Kidney epithelial cell (primary cell): ENCODE measurements at places on chromosomes 5 and 9. TPM values are rescaled to one million over a fixed set of nuclear protein-coding genes. Genes with fewer than 3 reads are reported as not detected.
A peak's percentile ranks its signal among the peaks of the same experiment; 100 is the strongest.

TTC16 gene
- total RNA-seq = not detected in 2 replicates

ANKRD33B gene
- total RNA-seq = 5.0 and 5.5 TPM in 2 replicates

IL33 gene
- total RNA-seq = 0.68 and 0.84 TPM in 2 replicates

MARCOL gene
- total RNA-seq = not detected in 2 replicates

LCN15 gene
- total RNA-seq = not detected in 2 replicates

GABBR2 gene
- 9.7 and 10.8 TPM in 2 replicates for total RNA-seq

TXNDC8 gene
- not detected in 2 replicates for total RNA-seq

JAK2 gene
- 7.1 and 9.1 TPM in 2 replicates for total RNA-seq

GHR gene
- 0.63 and 1.2 TPM in 2 replicates for total RNA-seq

OGN gene
- total RNA-seq = not detected in 2 replicates

FOXD4L5 gene
- total RNA-seq = 0.04 and 0.27 TPM in 2 replicates

SPATA31C1 gene
- not detected in 2 replicates for total RNA-seq

LCP2 gene
- total RNA-seq = 0.07 and 0.13 TPM in 2 replicates

PCDHA3 gene
- 0.07 and 0.25 TPM in 2 replicates for total RNA-seq

GRCh38 chr5:114450437-114450836 is 88.6 kb downstream of the KCNN2 start:
- DNase-seq = no peak

- DNase-seq = no peak
Measured at GRCh38 chr9:34154057-34154456, 24.8 kb upstream of the UBAP1 start.

DNA sequence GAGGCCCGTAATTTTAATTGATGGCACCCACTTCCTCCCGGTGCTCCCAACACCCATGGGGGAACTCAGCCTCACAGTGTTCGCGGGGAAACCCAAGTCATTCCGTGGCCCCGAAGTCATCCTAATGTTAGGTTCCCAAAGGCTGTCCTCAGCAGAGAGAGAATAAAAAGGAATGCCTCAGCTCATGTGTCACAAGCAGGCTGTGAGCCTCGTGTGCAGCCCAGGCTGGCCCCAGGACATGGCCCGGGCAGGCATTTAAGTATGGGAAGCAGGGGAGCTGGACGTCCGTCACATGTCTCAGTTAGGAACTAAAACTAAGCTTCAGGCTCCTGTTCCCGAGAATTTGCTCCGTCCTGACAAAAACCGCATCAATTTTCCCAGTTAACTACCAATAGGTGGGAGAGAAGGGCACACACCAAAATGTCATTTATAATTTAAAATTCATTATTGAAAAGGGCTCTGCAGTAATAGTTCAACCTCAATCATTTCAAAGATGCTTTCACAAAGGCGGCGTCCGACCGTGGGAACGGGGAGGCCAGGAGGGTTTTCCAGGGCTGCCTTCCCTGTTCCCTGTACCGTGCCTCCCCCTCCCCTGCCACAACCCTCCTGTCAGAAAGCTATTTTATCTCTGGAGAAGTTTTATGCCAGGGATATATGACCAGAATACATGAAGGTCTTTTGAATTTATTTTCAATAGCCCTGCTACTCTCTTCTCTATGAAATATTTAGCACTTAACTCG is 137.3 kb downstream of the FSTL4 start:
- DNase-seq = no peak

DNA sequence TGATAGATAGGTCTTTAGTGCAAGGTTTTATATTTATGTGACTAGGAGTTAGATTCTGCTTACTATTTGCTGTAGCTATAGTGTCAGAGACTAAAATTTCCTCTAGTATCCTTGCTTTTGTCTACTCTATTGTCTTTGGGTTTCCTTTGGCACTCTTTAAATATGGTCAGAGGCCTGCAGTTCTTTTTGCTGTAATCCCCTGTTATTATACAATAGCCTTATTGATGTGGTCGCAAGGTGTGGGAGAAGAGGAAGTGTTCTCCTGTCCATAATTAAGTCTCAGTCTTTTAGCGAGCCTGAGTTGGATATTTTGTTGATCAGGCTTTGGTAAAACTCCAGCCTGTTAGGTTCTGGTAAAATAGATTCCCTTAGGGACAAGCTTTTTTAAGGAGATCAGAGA is 34.9 kb downstream of the LURAP1L start:
- DNase-seq = no peak

- no peak for DNase-seq
Measured at GRCh38 chr5:162323466-162323865, 255.9 kb downstream of the GABRG2 start.

GRCh38 chr9:127336086-127336485 is 60.9 kb upstream of the SLC2A8 start:
- no peak for DNase-seq

DNA sequence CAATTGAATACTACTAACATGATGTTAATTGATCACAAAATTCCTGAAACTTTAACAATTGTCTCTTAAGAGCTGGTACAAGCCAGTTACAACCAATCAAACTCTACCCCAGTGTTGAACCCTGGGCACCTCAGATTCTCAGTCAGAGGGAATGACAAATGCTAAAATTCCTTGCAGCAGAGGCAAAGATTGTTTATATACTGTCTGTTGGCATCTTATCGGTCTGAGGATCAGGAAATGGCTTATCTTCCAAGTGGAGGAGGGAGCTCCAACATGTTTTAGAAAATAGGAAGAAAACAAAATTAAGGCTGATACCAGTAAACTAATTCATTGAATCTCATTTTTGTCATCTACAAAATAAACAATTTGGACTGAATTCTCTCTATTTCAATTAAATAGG is 527.8 kb upstream of the ZNF608 start:
- no peak for DNase-seq

- DNase-seq = no peak
Measured at GRCh38 chr5:168865968-168866367, 286.8 kb upstream of the PANK3 start.

GRCh38 chr5:77015938-77016569 is 14.2 kb upstream of the AGGF1 start:
- DNase-seq = peak; percentile 31

GRCh38 chr9:128298535-128299482 is 22.7 kb downstream of the SWI5 start:
- no peak for DNase-seq

GRCh38 chr5:66829826-66830225 is 233.6 kb downstream of the MAST4 start:
- peak; percentile 48 for DNase-seq

- no peak for DNase-seq
Measured at GRCh38 chr5:1135696-1136525, 24.0 kb upstream of the SLC12A7 start.

DNA sequence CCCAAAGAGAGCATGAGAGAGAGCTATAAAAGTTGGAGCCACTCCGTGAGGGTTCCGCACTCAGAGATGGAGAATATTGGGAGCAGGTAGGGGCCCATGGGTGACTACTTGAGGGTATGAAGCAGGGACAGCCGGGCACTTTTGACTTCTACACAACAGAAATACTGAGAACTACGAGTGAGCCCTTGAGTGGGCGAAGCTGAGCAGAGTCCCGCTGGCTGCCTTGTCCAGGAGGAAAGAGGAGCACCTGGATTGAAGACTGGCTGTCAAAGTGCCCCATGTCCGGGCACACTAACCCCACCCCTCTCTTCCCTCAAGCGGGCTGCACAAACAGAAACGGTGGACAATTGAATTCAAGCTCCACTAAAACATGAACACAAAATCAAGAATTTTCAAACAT is 33.6 kb downstream of the FYB1 start:
- no peak for DNase-seq

GRCh38 chr5:62149879-62150278 is 156.1 kb upstream of the KIF2A start:
- no peak for DNase-seq

- no peak for DNase-seq
Measured at GRCh38 chr5:105947461-105947860, 1723.3 kb downstream of the EFNA5 start.

DNA sequence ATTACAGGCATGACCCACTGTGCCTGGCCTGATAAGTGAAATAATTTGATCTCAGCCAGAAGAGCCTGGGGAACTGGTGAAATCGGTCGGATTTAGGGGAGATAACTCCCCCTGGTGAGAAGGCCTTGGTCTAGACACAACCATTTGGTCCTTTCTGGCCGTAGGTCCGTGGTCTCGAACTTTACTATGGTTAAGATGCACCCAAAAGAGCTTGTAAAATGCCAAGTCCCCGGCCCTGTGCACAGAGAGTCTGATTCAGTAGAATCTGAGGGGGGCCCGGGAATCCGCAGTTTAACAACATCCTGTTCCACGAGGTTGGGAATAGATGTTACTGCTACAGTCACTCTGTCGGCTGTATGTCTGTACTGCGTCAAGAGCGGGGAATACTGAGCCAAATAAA is 140.7 kb downstream of the C9orf50 start:
- DNase-seq = no peak

DNA sequence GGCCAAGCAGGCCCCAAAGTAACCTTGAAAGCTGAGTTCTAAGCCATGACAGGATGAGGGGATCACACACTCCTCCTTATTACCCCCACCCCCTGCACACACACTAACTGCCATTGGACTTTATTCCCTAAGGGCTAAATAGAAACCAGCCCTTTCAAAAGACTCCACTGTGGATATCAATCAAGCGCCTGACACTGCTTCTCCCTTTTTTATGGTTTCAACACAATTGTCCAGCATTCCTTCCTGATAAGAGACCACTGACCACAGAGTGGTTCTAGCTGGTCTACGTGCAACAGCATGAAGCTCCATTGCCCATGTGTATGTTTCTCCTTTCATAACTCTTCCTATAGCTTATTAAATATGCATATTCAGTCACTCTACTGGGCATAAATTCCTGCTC is 34.7 kb downstream of the PAEP start:
- no peak for DNase-seq

DNA sequence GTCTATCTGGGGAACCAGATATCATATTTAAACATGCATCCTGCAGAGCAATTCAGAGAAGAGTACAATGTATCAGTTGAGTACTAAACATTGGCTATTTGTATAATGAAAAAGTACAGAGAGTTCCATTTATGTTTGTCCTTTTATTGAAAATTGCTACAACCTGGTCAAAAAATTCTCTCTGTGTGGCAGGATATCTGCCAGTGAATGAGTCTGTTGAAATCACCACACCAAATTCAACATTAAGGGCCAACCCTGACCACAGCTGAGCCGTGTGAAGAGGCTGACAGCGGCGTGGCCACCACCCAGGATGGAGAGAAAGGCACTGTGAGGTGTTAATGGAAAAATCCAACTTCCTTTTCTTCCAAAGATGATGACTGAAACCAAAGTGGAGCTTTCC is 422.7 kb upstream of the PIK3R1 start:
- no peak for DNase-seq

GRCh38 chr5:105868038-105868780 is 1802.5 kb downstream of the EFNA5 start:
- DNase-seq = no peak

DNA sequence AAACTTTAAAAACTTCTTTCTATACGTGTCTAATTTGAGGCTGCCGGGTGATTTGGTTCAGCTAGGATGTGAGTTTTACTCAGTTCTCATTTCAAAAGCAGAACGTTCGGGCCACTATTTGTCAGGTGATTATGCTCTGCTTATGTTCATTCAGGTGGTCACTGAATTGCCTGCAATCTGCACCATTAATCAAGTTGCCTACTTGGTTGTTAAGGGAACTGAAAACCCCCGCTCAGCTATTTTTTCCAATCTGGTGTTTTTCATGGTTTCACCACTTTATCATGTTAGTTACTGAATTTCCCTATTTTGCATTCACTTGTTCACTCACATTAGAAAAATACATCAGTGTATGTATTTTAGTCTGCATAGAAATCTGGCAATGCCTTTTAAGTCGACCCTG is 523.0 kb downstream of the CSNK1G3 start:
- no peak for DNase-seq

DNA sequence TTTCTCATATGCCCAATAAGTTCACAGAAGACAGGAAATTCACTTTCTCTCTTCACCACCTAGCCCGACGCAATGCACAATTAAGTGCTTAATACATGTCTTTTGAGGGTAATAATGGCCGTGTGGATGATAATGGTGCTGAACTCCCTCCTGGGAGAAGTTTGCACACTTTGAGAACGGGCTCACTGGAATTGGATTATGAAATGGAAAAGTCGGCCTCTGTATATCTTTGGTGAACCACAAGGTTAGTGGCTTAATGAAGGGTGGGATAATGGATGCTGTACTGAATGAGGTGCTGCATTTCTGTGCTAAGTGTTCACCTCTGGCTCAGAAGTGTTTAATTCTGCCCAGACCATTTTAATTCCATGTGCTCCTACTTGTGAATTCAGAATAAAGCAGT is 207.5 kb downstream of the IRX2 start:
- DNase-seq = no peak
